ENCODE measurements at places on chromosomes 13 and 19.

- no peak for DNase-seq
Observed at GRCh38 chr13:109615721-109616420, 170.5 kb downstream of the IRS2 start.

DNA sequence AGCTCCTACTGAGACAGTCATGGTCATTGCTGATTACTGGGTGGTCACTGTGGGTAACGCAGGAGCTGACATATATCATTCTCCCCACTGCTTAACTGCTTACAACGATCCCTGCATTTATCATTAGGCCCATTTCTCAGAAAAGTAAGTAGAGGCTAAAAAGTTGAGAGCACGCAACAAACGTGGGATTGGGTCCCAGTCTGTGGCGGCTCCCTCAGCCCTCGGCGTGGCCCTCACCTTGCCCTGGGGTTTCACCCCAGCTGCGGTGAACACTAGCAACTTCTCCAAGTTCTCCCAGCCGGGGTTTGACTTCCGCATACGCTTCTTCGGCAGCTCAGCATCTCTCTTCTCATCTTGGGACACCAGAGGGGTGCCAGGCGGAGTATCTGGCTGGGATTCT is 2.5 kb downstream of the PNKP start:
- DNase-seq = no peak

DNA sequence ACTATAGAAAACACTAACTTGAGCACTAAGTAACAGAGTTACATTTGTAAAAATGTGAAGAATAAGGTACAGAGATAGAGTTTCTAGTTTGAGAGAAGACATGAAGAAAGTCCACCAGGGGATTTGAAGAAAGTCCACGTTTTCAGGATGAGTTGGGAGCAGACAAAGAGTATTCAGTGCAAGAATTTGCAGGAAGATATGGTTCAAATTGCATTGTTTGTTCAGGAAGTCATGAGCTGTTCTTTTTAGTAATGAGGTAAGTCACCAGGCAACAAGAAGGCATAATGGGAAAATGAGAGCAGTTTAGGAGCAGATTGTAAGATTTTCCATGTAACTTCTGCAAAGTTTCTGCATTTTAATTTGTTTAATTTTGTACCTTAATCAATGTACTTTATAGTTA is 618.0 kb downstream of the DACH1 start:
- no peak for DNase-seq

GRCh38 chr19:4754248-4754647 is 30.6 kb upstream of the DPP9 start:
- DNase-seq = no peak

GRCh38 chr13:112434032-112434431 is 57.9 kb downstream of the SPACA7 start:
- no peak for DNase-seq

GRCh38 chr19:18057557-18057956 is 29.2 kb downstream of the IL12RB1 start:
- no peak for DNase-seq

DNA sequence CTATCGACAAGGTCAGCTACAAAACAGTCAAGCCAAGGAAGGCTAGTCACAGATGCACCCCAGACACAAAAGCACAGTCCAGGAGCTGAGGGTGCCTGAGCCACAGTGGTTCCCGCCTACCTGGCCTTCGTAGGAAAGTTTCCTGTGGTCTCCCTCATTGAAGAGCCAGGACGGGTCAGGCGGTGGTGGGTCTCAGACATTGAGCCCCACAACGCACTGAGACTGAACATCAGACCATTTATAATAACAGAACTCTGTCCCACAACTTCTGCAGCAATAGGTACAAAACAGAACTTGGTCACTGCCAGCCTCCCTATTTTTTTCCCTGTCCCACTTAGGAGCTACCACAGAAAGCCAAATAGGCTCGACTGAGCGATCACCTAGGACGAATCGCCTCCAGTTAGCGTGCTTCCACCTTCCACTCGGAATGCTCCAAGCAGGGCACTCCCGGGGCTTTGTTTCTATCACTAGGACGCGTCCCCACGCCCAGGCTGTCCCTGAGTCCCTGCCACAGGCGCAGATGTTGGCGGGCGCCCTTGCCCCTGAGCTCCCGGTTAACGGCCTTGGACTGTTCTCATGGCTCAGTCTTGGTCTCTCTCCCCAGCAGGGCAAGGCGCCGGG is 640 bp upstream of the ZNF544 start:
- DNase-seq = no peak

DNA sequence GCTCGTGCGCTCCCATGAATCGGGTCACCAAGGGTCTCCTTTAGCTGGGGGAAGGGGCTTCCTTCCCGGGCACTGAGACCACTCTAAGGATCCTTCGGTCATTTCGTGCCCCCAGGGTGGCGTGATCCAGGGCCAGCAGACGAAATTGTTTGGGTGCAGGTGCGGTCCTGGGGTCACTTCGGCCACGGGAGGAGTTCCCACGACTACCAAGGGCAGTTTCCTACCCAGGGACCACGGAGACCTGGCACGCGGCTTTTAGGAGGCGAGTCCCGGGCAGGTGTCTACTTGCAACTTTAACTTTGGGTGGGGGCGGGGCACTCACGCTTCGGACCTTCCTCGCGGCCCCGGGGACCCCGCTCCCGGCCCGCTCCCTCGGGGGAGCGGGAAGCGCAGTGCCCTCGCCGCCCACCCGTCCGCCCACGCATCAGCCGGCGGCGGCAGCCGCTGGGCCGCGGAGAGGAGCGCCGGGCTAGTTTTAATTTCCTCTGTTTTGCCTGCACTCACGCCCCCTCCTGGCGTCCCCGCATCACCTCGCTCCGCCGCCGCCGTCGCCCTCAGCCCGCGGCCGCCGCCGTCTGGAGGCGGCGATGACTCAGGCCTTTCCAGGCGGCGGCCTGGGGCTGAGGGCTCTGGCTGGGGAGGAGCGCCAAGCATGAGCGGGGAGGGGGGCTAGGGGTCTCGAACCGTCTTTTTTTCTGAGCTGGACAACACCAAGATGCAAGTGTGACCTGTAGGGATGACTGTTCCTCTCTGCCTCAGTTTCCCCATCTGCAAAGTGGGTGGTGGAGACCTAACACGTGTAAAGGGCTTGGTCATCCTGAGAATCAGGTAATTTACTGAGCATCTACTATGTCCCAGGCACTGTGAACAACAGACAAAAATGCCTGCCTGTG is 21.8 kb downstream of the OLFM2 start:
- DNase-seq = peak; percentile 83
